ENCODE measurements at places on chromosomes 1 and 21.
A peak's percentile ranks its signal among the peaks of the same experiment; 100 is the strongest.

DNA sequence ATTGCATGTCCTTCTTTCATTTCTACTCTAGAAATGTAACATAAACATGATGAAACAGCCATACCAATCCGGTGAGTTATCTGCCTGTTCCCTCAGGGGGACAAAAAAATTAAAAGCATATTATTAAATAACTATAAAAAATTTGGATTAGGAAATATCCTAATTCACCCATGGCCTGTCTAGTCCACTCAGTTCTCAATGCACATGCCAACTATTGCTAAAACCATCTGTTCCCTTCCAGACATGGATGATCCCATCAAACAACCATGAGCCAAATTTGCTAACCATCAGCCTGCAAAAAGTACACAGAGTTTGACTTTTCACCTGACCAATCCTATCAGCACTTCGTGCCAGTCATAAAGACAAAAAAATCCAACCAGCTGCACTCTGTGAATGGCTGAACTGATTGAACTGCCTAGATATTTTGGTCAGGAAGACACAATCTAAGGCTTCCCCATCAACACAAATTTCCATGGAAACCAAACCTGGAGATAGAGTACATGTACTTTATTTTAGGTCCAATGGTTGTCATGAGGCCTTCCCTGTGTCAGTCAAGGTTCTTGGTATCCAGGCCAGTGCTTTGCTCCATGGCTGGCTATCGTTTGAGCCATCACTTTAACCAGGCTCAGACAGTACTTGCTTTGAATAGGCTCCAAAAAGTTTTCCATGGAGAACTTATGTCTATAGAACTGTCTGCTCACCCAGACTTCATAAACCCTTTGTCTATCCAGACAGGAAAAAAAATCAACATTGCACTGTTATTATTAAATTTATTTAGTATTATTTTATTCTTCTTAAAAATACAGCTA, 570.8 kb downstream of the LTN1 start:
- DNase-seq: no peak

DNA sequence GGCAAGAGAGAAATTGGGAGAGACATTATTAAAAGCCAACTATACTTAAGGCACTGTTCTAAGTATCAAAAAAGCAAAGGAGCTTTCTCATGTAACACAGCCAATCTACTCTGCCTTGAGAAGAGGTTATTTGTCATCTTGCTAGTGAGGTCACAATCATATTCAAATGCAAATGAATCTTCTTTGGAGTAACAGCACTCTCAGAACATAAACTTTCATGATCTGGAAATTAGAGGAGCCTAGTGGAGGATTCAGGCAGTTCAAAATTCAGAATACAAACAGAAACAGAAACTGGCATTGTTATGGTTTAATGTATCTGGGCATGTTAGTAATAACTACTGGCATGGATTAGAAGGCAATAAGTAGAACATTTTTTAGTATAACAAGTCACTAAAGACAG, 57.4 kb downstream of the ARID4B start:
- peak; percentile 36 for DNase-seq

DNA sequence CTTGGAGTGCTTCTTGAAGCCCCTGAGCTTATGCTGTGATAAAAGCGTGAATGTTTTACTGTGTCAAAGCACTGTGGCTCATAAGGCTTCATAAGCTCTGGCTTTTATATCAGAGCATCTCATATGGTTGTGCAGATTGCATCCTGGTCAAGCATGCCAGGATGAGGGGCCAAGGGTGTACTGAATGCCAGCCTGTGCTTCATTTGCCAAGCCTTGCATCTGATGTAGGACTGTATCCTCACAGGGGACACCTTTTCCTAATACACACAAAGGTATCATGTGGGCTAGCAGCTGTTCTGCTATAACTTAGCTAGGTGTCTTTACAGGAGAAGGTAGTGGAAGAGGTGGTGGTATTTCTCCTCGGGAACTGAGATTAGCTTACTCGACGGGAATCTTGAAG, 134.7 kb downstream of the ST6GALNAC3 start:
- no peak for DNase-seq

GRCh38 chr1:3417082-3417739, 37.3 kb upstream of the ARHGEF16 start:
- DNase-seq: no peak

GRCh38 chr1:6935361-6935883, 150.2 kb downstream of the CAMTA1 start:
- DNase-seq: no peak

- DNase-seq: no peak
Measured at GRCh38 chr1:74180490-74180889, 17.5 kb downstream of the LRRIQ3 start.

DNA sequence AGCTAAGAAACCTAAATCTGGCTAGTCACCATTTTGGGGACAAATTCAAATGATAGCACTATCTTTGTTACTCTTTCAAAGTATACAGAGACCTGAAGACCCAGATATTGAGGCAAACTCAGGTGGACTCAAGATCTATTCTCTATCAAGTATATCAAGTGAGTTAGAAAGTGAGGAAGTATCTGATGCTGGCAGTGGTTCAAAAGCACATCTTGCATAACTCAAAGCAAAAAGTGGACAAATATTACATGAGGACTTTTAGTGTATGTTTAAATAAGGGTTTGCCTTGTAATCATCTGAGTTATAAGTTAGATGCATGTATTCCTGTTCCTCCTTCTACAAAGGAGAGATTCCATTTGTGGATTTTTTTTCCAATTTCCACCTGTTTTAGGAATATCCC, 338.4 kb downstream of the DISC1 start:
- no peak for DNase-seq

- DNase-seq: peak; percentile 50
Measured at GRCh38 chr1:50976890-50977574, 7.0 kb downstream of the CDKN2C start.

DNA sequence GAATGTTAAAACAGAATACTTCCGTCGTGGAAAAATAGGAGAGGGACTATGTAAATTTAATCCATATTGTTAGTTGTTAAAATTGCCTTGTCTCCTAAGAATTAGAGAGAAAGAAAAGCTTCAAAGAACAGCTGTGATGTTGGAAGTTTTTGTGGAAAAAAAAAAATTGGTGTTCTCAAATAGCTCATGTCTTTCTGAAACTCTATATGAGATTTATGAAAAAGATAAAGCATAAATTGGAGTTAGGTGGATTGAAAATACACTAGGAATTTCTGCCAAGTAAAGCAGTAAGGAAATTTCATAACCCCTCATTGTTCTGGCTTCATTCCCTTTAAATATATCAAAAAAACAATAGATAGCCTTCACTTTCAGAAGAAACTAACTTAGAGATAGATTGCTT, 274.0 kb upstream of the ADAMTS5 start:
- DNase-seq: no peak

- no peak for DNase-seq
Measured at GRCh38 chr1:173714441-173714758, 381 bp upstream of the KLHL20 start.

DNA sequence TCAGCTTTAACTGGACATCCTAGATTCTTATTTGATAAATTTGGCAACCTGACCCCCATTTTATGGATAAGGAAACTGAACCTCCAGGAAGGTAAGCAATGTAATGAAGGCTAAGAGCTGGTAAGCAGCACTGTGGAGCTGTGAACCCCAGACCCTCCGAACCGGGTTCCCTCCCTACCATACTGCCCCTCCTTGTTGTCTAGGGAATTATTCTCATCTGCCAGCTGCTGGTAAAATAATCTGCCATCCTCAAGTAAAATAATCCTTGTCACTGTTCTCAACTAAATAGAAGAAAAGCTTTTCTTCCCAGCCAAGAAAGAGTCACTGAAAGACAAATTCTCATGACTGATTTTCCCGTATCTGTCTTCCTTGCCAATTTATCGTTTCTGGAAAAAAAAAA, 55.8 kb upstream of the PRDX6 start:
- DNase-seq: no peak

DNA sequence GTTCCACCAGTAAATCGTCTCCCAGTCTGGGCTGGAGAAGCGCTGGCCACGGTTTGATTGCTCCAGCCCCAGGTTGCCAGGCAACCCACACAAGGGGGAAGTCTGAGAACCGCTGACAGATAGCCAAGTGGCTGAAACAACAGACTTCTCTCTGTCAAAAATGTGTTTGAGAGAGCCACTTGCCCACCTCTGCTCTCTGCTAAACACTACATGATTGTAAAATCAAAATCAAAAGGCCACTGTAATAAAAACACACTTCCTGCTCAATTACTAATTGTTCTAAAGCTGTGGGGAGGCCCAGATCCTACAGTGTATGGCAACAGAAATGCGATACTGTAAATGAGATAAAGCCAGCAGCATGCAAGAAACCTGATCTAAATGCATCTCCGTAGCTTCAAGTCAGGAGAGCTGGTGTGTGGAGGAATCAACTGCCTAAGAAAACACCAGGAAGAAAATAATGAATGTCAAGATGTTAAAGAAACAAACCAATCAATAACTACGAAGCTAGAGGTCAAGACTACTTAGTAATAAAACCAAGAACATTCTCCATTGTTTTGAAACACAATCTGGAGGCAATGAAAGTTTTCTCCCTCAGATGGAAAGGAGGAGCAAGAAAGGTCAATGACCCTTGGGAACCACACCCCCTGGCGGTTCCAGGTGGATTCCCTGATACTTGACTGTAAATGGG, 121.2 kb downstream of the SLC45A1 start:
- DNase-seq: peak; percentile 71

DNA sequence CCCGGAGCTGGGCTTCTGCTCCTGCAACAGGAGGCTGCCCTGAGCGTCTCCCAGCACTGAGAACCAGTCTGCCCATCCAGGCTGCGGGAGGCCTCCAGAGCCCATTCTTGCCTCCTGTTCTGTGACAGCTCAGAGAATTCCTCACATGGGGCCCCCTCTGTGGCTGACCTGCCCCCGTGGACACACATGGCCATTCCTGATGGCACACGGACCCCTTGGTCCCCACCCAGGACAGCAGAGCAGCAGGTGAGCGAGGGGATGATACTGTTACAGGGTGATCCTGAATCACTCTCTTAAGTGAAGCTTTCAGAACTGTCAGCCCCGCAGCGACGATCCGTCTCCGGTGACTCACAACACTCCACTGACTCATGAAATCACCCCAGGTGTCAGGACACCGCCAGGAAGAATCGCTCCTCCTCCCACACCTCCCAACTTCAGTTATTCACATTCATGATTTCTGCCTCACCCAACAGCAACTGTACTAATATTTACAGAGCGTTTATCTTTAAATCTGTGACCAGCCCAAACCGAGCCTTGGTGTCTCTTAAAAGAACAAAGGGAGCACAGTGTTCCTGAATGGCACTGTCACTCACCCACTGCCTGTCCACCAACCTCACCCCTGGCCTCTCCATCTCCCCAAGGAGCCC, 22.5 kb downstream of the CHD5 start:
- DNase-seq: no peak

- no peak for DNase-seq
Measured at GRCh38 chr21:17370263-17370662, 142.6 kb upstream of the CXADR start.

DNA sequence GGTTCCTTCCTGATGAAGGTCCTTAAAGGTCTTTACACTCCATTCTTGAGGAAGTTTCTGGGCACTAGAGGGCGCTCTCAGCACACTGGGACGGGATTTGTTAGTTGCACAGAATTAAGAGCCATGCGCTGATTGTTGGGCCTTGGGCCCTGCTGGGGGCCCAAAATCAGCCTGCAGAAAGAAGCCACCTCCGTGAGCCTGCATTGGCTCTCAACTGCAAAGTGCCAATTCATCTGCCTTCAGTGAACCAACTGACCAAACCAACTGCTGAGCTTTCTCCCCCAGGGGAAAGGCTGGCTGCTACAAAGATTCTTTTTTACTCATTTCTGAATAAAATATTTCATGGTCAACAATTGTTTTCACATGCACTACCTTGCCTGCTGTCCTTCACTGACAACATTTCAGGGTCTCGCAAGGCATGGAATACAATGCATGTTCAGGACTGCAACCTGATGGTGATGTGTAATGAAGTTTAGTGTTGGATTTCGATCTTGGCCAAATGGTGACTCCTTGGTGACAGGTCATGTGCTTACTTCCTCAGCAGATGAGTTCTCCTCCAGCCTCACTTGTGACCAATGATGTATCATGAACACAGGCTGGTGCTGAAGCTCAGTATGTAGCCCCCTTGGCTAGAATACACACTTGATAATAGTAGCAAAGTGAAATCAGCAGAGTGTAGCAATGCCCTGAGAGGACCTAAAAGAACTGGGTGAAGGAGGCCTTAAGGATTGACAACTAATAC, 45.7 kb upstream of the PRDX6 start:
- peak; percentile 42 for DNase-seq

- no peak for DNase-seq
Measured at GRCh38 chr1:15075817-15076216, 77.7 kb upstream of the TMEM51 start.

GRCh38 chr21:17388226-17388625, 124.6 kb upstream of the CXADR start:
- DNase-seq: no peak

GRCh38 chr1:210440081-210440480, 111.4 kb downstream of the HHAT start:
- DNase-seq: no peak

DNA sequence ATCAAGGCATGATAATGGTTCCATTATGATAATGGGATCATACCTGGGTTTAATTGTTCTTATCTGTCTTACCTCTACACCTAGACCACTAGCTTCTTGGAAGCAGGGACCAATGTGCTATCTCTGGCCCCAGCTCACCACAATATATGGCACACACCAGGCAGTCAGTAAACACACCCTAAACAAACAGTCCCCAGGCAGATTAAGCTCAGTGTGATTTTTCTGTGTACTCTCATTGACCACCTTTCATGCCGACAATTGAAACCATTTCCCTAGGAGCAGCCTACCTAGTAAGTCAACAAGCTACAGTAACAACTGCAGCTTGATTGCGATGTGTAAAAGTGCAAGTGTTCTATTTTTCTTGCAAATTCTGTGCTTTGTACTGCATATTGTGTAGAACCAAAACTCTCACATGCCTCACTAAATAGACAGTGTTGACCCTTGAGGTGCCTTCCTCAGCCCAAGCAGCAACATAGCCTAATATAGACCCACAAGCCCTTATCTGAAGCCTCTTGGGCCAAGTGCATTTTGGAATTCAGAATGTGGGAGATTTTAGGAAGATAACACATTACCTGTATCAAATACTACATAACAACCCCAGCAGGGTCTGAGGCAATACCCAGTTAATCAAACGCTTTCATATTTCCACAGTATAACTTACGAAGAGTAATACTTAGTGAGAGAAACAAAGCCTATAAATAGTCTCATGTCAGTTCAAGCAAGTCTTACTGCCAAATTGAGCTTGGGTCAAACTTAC, 32.0 kb downstream of the INPP5B start:
- DNase-seq: no peak

GRCh38 chr1:32876341-32877210, 5.9 kb upstream of the FNDC5 start:
- DNase-seq: peak; percentile 94

DNA sequence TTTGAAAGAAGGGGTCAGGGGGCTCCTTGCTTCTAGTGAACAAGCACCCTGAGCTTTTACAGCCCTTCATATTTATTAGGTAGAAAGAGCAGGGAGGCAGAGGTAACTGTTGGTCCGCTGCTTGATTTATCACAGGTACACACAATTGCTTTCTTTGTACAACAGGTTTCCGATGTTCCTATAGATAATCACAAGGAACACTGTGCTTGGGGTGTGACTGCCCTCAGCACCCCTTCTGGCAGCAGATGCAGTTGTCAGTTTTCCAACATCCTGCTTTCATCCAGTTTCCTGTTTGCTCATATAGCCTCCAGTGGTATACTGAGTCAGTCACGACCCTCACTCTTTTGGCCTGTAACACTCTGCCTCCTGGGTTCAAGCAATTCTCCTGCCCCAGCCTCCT, 40.6 kb downstream of the SCP2 start:
- DNase-seq: no peak

All from H7 (cell line).